Gastrocnemius medialis (tissue), 4 donors: ENCODE measurements at places on chromosomes 1 and 21.

GRCh38 chr1:220516014-220516721, 11.8 kb upstream of the MARK1 start:
- no peaks in the 10 kb centered on the region for H3K36me3 ChIP-seq
- no peak for DNase-seq
- H3K27me3 ChIP-seq, result no peaks in the 10 kb centered on the region
- H3K27ac ChIP-seq, result no peak overlapping the region
- H3K4me1 ChIP-seq, result no peaks in the 10 kb centered on the region
- no peak overlapping the region for H3K4me3 ChIP-seq

GRCh38 chr21:42724226-42724920, 71.0 kb downstream of the PDE9A start:
- DNase-seq, result no peak
- H3K4me3 ChIP-seq, result no peak overlapping the region
- no peaks in the 10 kb centered on the region for H3K36me3 ChIP-seq
- no peaks in the 10 kb centered on the region for H3K4me1 ChIP-seq
- no peak overlapping the region for H3K27ac ChIP-seq

- H3K4me3 ChIP-seq, result no peak overlapping the region
- H3K4me1 ChIP-seq, result no peaks in the 10 kb centered on the region
- H3K36me3 ChIP-seq, result no peaks in the 10 kb centered on the region
- no peaks in the 10 kb centered on the region for H3K27me3 ChIP-seq
- no peak for DNase-seq
These were observed 340.1 kb upstream of the RGS18 start for GRCh38 chr1:191818198-191818597.

GRCh38 chr1:24801176-24801575, 55.9 kb downstream of the CLIC4 start:
- no peak overlapping the region for H3K4me3 ChIP-seq
- no peak overlapping the region for H3K27ac ChIP-seq
- peaks cover 35% of the 10 kb centered on the region for H3K4me1 ChIP-seq

DNA sequence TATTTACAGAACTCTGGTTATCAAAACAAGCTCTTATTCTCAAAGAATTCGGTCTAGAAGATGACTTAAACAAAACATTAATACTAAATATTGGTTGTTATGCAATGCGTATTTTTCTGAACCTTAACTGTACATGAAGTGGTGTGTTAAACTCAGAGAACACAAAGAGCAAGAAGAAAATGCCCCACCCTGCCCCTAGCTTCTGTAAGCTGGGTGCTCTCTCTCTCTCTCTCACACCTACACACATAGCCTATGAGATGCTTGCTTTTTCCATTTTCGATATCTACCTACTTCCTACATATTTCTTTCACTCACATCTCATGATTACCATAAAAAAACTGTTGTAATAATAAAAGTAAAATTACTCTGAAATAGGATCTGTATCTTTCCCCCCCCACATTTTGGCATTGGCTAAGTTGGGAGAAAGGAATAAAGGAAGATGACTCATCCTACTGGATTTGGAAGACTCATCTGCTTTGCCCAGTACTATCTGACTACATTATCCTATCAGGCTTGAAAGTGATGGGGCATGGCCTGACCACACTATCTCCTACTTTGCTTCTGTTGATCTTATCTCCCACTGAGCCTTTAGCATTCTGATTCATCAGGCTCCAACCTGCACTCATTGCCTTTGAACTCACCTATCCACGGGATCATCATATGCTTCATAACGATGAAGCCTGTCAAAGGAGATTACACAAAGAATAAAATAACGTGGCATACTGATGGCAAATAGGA, 2.9 kb downstream of the CRYZ start:
- H3K4me1 ChIP-seq, result peaks cover 31% of the 10 kb centered on the region
- no peak for DNase-seq
- H3K4me3 ChIP-seq, result no peak overlapping the region
- H3K27me3 ChIP-seq, result no peaks in the 10 kb centered on the region

GRCh38 chr1:77475641-77476040, 193.8 kb downstream of the AK5 start:
- no peak overlapping the region for H3K4me3 ChIP-seq
- H3K27ac ChIP-seq, result no peak overlapping the region
- H3K4me1 ChIP-seq, result no peaks in the 10 kb centered on the region
- no peaks in the 10 kb centered on the region for H3K27me3 ChIP-seq

DNA sequence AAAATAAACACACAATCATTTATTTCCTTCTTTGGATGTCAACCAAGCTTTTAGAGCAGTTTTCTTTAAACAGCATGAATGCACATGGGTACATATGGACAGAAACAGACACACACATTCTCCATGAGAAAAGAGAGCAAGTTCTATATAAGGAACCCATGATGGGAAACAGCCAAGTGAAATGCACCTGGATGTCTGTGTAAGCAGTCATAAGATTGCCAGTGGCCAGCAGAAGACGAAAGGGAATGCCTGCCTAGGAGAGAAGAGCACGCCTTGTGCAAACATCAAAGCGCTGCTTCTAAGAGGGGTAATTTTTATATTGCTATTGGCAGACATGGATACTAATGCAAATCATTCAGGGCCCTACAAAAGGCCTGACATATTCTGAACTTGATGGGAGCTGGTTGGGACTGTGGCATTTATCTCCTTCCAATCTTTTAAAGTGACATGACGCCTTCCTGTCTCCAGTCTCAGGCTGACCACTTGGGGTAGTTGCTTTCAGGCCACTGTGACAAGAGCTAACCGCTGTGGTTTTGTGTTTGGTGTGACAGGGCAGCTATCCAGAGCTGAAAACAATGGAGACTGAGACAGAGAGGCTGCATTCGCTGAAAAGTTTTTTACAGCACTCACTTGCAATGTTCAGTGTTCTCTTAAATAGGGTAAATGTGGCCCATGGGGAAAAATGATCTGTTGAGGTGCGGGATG, 75.0 kb upstream of the DPT start:
- no peaks in the 10 kb centered on the region for H3K4me1 ChIP-seq
- no peak overlapping the region for H3K27ac ChIP-seq
- DNase-seq, result no peak
- no peaks in the 10 kb centered on the region for H3K27me3 ChIP-seq

DNA sequence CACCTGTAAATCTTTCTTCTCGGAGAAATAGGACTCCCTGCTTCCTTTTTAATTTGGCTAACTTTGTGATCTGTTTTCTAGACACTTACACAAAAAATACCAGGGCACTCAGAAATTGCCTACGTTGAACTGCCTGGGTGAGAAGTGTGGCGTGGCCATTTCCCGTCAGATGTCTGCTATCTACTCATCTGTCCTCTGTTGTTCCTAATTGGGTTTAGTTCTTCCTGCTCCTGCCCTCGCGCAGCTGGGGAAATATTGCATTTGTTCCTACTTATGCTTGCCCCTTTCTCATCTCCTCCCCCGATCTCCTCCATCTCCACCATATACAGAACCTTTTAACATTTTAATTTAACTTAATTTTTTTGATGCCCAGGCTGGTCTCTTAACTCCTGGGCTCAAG, 55.1 kb downstream of the CD58 start:
- no peak overlapping the region for H3K4me3 ChIP-seq
- no peaks in the 10 kb centered on the region for H3K4me1 ChIP-seq
- H3K27ac ChIP-seq, result no peak overlapping the region
- no peaks in the 10 kb centered on the region for H3K36me3 ChIP-seq

- no peak overlapping the region for H3K27ac ChIP-seq
- DNase-seq, result peak; percentile 70
- no peaks in the 10 kb centered on the region for H3K36me3 ChIP-seq
- no peaks in the 10 kb centered on the region for H3K4me1 ChIP-seq
These were observed 4.0 kb upstream of the CSF3R start for GRCh38 chr1:36486439-36487335.

DNA sequence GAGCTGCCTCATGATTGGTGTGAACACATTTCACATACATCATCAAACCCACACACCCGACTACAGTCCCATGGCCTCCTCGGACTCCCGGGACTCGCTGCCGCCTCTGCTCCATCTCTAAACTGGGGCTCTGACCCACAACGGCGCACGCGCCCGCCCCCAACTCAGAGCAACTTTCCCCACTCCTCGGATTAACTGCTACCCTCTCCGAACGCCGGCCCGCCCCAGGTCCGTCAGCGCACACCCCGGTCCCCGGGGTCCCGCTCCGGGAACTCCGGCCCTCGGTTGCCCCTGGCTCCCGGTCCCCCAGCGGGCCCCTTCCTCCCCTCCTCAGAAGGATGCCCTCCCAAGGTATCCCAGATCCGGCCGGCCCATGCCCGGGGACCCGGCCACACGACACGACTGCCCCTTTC, 740 bp downstream of the DSTYK start:
- H3K27ac ChIP-seq, result peak overlapping the region; percentile 93
- H3K36me3 ChIP-seq, result no peaks in the 10 kb centered on the region
- peaks cover 29% of the 10 kb centered on the region for H3K4me1 ChIP-seq
- H3K27me3 ChIP-seq, result no peaks in the 10 kb centered on the region
- no peak for DNase-seq
- peak overlapping the region; percentile 85 for H3K4me3 ChIP-seq

DNA sequence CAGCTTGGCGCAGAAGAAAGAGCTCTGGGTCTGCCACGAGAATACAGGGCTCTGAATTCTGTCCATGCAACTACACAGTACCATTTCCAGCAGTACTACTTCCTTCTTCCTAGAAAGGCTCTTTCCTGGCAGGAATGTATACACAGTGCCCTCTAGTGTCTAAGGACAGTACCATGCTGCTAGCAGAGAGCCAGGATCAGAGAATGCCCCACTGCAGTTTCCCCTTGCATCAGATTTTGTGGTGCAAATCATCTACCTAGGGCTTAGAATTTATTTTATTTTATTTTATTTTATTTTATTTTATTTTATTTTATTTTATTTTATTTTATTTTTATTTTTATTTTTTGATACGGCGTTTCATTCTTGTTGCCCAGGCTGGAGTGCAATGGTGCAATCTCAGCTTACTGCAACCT, 50.8 kb downstream of the PAX7 start:
- H3K27ac ChIP-seq, result no peak overlapping the region
- no peak overlapping the region for H3K4me3 ChIP-seq
- DNase-seq, result no peak
- H3K4me1 ChIP-seq, result no peaks in the 10 kb centered on the region

- H3K27ac ChIP-seq, result no peak overlapping the region
- DNase-seq, result no peak
- H3K27me3 ChIP-seq, result no peaks in the 10 kb centered on the region
These were observed 276.9 kb upstream of the SNX7 start for GRCh38 chr1:98384461-98385141.

DNA sequence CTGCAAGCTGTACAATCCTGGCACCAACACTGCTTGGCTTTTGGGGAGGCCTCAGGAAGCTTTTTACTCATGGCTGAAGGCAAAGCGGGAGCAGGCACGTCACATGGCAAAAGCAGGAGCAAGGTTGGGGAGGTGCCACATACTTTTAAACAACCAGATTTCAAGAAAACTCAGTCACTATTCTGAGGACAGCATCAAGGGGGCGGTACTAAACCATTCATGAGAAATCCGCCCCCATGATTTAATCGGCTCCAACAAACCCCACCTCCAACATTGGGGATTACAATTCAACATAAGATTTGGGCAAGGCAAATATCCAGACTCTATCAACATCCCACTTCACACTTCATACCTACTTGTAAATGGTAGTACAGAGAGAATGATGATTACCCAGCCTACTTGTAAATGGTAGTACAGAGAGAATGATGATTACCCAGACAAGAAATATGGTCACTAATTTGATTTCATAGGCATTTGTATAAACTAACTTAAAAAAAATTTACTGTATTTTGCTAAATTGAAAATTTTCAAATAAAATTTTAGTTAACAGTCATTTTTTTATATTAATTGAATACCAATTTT, 24.9 kb downstream of the ATP5PF start:
- H3K36me3 ChIP-seq, result no peaks in the 10 kb centered on the region
- H3K4me3 ChIP-seq, result no peak overlapping the region

- H3K4me1 ChIP-seq, result no peaks in the 10 kb centered on the region
- H3K4me3 ChIP-seq, result no peak overlapping the region
- no peak for DNase-seq
- H3K27ac ChIP-seq, result no peak overlapping the region
- H3K27me3 ChIP-seq, result no peaks in the 10 kb centered on the region
- H3K36me3 ChIP-seq, result no peaks in the 10 kb centered on the region
These were observed 151.6 kb upstream of the CAMK1G start for GRCh38 chr1:209431813-209432442.

- peaks cover 20% of the 10 kb centered on the region for H3K4me1 ChIP-seq
- no peak overlapping the region for H3K4me3 ChIP-seq
- H3K36me3 ChIP-seq, result no peaks in the 10 kb centered on the region
- no peak for DNase-seq
These were observed 23.3 kb downstream of the SHISA4 start for GRCh38 chr1:201911826-201912571.

DNA sequence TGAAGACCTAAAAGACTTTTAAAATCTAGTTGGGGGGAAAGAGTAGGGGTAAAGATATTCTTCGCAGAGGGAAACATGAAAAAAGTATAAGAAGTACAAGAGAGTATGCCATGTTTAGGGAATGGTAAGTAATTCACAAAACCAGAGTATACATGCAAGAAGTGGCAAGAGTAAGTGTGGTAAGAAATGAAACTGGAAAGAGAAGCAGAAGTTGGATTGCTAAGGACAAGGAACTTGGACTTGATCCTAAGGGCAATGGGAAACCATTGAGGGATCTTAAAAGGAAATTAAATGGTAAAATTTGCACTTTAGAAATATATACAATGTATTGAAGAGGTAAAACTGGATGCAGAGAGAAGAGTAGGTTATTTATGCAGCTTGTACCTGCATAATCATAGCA, 9.2 kb upstream of the ZNF644 start:
- H3K4me3 ChIP-seq, result no peak overlapping the region
- H3K27ac ChIP-seq, result no peak overlapping the region
- H3K4me1 ChIP-seq, result no peaks in the 10 kb centered on the region
- no peak for DNase-seq
- H3K27me3 ChIP-seq, result no peaks in the 10 kb centered on the region

DNA sequence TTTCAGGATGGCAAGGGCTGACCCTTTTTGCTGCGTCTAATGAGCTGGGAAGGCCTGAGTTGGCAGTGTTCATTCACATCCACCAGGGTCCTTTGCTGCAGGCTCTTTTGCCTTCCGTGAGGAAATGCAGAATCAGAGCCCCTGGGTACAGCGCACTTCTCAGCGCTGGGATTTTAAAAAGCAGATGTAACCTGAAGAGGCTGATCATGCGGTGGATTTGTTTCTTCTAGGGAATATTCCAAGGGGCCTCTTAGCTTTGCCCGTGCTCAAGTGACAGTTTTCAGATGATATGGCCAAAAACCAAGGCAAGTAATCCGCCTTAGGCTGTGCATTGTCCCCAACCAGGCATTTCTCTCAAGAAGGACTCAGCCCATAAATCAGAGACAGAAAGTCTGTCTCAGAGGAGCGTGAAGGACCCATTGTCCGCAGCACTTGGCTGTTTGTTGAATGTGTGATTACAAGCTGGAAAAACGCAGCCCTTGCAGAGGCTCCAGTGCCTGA, 237.6 kb downstream of the PTPRC start:
- DNase-seq, result no peak
- no peak overlapping the region for H3K4me3 ChIP-seq
- H3K36me3 ChIP-seq, result no peaks in the 10 kb centered on the region
- no peaks in the 10 kb centered on the region for H3K27me3 ChIP-seq
